MG63 (cell line): ENCODE measurements at places on chromosomes 2 and 18. TPM values are rescaled to one million over a fixed set of nuclear protein-coding genes. Genes with fewer than 3 reads are reported as not detected.

DNA sequence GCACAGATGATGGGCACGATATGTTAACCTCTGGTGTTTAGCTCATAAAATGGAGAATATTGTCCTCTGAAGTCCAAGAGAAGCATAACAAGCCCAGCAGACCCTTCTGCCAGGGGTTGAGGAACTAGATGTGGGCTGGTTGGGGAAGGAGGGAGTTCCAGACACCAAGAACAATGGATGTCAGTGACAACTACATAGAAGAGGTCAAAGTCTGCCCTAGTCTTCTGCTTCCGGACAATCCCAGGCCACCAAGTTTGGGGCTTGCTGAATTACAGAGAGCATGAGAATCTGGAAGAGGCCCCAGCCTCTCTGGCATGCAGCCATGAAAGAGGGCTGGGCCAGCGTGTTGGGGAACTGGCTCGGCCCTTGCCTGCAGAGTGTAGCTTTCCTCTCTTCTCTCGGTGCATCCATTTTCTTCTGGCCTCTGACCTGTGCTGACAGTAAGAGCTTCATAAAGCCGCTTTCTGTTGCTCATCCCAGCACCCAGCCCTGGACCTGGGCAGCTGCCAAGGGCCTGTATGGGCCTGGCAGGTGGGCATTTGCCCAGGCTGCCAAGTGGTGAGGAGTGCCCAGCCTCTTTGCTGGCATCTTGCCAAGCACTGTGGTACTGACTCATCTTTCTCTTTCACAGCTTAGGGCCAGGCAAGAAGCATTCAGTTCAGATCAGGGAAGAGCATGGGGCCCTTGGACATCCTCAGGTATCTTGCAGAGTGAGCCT lies 14.6 kb upstream of the LAPTM4A start:
- DNase-seq: peak; percentile 97

DNA sequence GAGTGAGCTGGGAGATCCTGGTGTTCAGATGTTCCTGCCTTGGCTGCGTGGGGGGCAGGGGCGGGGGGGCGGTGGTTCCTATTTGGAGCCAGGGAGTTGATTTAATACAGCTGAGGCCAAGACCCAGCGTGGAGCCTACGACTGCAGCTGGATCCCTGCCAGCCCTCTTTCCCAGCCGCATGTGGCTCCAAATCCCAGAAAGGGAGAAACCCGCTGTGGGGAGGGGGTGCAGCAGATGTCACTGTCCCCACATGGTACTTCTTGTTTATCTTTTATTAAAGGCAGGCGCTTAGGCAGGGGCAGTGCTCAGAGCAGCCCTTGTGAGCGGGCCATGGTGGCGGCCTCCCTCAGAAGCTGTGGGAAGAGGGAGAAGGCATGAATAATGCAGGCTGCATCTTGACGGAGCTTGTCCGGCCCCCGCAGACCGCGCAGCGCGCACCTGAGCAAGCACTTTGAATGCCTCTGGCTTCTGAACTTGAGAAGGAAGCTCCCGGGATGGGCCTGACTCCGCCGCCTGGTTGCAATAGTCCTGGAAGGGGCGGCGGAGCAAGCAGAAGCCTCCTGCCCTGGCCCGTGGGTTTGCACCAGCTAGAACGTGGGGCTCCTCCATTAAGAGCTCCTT lies 112.1 kb downstream of the GLI2 start:
- DNase-seq: no peak

STARD6 gene
- 1.3 TPM in 1 of 2 replicates, not detected in the other for total RNA-seq

DNA sequence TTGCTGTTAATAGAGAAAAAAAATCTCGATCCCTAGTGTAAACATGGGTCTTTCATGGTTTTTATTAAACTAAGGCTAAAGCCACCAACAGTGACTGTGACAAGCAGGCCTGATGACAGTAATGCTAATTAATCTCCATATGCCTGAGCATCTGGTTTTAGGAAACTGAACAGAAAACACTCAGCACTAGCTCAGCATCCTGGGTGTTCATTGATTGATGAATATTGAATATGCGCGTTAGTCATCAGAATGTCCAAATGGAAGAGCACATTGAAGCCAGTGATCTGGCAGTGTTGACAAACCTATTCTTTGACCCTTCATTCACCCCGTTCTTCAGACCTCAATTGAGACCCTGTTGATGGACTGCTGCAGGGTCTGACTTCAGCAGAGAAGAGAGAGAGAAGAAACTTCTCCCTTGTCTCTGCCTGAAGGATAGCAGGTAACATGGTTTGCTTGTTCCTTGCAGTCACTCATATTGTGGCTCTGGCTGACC lies 283.8 kb downstream of the RDH14 start:
- DNase-seq: no peak

GRCh38 chr2:98912957-98913915 lies 22.8 kb downstream of the CRACDL start:
- peak; percentile 66 for DNase-seq

GRCh38 chr2:230738391-230738811 lies 25.8 kb downstream of the CAB39 start:
- no peak for DNase-seq

- DNase-seq: peak; percentile 82
Observed at GRCh38 chr18:3794537-3795348, 344.8 kb downstream of the TGIF1 start.
